ENCODE measurements at places on chromosomes 12 and 14.

GRCh38 chr12:75882421-75882820, 149.2 kb downstream of the PHLDA1 start:
- DNase-seq: no peak

GRCh38 chr14:61925043-61925442, 162.8 kb downstream of the SNAPC1 start:
- DNase-seq: no peak

GRCh38 chr14:104107611-104108569, 22.4 kb downstream of the ASPG start:
- no peak for DNase-seq

- no peak for DNase-seq
These were observed 113.2 kb upstream of the MED13L start for GRCh38 chr12:116390401-116391335.

DNA sequence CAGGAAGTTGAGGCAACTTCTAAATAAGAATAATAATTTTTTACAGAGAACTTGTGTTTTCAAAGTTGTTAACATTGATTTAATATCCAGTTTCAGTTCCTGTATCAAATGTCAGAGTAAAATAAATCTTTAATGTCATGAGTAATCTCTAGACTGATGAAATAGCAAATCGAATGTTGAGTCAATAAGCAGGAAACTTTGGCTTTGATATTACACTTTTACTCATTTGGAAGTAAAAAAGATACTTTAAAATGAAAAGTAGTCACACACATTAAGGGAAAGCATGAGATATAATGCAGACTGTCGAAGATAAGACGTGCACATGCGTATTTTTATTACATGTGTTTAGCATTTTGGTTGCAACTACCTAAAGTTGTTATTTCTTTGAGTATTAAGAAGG, 78.2 kb upstream of the PTGDR start:
- no peak for DNase-seq

- DNase-seq: no peak
These were observed 113.6 kb downstream of the FGD4 start for GRCh38 chr12:32512910-32513309.

DNA sequence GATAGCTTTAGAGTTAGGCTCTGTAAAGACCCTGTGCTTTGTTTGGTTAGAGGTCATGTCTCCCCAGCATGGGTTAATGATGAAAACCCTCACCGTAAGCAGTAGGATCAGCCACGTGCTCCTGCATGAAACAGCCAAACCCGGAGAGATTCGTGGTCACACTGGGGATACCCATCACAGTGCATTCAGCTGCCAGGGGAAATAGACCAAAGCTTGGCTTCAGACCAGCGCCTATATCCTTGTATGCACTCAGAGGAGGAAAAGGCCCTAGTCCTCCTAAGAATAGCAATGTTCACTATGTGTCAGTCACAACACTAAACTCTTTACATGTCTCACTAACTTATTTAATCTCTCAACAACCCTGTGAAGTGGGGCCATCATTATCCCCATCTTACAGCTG, 16.3 kb downstream of the SPX start:
- no peak for DNase-seq

DNA sequence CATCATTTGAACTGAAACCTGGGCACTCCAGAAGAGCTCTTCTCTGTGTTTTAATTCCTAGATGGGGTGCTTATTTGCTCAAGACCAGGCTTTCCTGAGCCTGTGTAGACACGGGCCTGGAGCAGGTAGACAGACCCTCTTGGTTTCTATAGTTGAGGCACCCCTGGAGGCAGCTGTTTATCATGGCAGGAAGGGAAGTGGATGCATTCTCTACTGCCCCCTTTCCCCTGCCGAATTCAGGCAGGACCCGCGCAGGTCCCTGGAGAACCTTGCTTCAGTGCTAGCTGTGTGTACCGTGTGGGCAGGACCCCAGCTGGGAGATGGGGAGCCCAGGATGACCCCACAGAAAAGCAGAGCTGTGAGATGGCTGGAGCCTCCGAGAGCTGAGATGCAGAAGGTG, 6.0 kb downstream of the CACNA1C start:
- DNase-seq: no peak

- no peak for DNase-seq
These were observed 105.6 kb downstream of the DPF3 start for GRCh38 chr14:72788255-72788654.

DNA sequence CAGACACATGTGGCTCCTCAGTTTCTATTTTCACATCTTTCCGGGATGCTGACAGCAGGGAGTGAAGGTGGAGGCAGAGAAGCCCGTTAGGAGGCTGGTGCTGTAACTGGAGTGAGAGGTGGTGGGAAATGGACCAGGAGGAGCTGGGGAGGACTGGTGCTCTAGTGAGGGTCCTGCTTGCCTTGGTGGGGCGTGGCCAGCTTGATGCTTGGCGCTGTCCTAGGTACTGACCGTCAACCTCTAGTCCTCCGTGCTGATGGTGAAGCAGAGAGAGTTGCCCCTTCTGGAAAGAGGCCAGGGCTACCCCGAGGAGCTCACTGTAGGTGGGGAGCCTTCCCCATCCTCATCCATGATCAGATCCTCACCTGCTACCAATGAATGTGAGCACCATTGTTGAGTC, 1.4 kb downstream of the TRMT61A start:
- DNase-seq: no peak

- DNase-seq: no peak
These were observed 6.3 kb upstream of the TMEM121 start for GRCh38 chr14:105519946-105520698.

- DNase-seq: no peak
These were observed 21.6 kb downstream of the SARNP start for GRCh38 chr12:55795950-55796349.

- no peak for DNase-seq
These were observed 3.0 kb downstream of the SETD1B start for GRCh38 chr12:121806546-121807423.

DNA sequence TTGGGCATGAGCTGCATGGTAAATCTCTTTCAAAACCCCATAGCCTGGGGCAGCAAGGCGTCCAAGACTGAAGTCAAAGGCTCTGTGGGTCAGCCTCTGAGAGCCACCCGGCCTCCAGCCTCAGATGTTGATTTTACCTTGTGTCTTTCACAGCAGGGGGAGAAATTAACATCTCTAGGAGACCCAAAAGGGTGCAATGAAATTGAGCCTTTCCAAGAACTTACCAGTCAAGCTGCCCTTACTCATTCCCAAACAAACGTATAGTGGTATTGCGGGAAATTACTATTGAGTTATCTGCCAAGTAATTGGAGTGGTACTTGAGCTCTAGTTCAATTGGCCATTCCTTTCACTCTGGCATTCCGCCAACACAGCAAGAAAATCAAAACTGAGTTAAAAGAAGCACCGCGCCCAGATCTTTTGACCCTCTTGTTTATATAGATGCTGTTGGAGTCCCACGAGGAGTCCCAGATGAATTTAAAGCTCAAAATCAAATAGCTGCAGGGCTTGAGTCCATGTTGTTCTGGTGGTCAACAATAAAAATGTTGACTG, 380.7 kb upstream of the SYT1 start:
- DNase-seq: no peak

DNA sequence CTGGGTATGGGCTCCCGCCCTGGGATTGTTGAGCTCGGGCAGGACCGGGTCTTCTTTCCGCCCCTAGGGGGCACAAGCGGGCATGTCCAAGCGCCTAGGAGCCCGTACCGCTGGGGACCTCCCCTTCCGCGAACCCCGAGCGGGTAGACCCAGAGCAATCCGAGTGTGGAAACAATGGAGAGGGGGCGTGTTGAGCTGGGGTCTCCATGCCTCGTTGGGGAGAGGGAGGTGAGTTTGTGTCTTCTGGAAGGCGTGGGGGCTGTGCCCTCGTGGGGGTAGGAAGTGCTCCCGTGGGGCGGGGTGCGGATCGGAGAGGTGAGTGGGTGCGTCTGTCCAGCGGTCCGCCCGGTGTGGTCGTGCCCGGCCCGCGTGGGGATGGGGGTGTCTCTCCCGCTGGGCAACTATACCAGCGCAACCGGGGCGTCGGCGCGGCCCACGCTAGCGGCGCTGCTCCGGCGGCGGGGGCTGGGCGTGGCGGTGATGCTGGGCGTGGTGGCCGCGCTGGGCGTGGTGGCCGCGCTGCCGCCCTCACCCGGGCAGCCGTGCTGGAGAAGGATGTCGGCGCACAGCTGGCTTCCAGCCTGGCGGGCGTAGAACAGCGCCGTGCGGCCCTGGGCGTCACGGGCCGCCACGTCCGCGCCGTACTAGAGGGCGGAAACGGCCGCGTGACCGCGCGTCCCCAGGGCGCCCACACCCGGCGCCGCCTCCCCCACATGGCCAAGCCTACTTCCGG, 12.2 kb downstream of the AGAP2 start:
- peak; percentile 83 for DNase-seq
